ENCODE measurements at places on chromosomes 6 and 20.

DNA sequence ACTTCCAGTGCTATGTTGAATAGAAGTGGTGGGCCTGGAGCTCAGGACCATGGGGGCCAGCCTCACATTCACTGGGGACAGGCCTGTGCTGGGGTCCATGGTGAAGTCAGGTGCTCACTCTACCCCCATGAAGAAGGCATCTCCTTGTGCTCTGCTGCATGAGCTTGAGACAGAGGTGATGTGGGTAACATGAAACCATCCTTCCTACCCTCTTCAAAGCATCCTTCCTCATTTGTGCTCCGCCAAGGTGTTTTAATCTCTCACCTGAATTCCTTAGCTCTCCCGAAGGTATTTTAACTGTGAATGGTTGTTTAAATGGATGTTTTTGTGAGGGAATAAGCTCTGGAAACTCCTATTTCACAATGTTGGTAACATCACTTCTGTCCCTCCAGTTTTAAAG is 209.6 kb upstream of the PCSK2 start:
- no peak for DNase-seq

GRCh38 chr6:13907001-13907350 is 17.8 kb upstream of the RNF182 start:
- DNase-seq = no peak

- DNase-seq = no peak
These were observed 54.3 kb downstream of the SNAI1 start for GRCh38 chr20:50037123-50037522.

DNA sequence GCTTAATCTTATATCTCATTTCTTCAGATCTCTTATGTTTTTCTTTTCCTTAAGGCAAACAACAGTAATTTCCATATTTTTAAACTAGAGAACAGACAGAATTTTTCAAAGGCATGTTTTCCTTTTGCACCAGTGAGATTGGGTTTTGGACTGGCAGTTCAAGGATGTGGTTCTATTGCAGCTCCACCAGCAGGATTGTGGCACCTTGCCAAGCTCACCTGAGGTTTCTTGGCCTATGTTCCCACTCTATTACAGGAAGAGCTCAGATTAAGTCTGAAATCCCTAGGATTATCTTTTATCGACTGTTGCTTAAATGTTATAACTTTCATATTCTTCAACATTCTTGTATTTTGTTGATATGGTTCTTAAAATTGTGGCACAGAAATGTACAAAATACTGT is 218.9 kb downstream of the PLCB4 start:
- no peak for DNase-seq

GRCh38 chr6:149037051-149037671 is 280.4 kb upstream of the TAB2 start:
- no peak for DNase-seq

- DNase-seq = no peak
These were observed 23.5 kb downstream of the UCKL1 start for GRCh38 chr20:63932606-63933160.

GRCh38 chr6:108884211-108885059 is 36.2 kb downstream of the ARMC2 start:
- DNase-seq = no peak

DNA sequence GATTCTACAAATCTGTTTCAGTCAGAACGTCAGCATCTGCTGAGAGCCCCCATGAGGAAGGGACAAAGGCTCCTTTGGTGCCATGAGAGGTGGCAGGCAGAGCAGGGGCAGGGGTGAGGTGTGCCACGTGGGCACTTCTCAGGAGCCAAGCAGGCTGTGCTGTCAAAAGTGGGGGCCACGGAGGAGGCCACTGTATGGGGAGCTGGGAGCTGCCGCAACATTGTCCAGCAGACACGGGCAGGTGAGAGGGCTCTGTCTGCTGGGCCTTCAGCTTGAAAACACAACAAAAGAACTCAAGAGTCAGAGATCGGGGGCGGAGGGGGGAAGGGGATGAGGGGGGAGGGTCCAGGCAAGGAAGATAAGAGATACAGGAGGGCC is 21.6 kb upstream of the FOXP4 start:
- no peak for DNase-seq

- no peak for DNase-seq
These were observed 305.6 kb downstream of the NRN1 start for GRCh38 chr6:5701174-5701573.

GRCh38 chr6:37698264-37699137 is 818 bp upstream of the MDGA1 start:
- no peak for DNase-seq

DNA sequence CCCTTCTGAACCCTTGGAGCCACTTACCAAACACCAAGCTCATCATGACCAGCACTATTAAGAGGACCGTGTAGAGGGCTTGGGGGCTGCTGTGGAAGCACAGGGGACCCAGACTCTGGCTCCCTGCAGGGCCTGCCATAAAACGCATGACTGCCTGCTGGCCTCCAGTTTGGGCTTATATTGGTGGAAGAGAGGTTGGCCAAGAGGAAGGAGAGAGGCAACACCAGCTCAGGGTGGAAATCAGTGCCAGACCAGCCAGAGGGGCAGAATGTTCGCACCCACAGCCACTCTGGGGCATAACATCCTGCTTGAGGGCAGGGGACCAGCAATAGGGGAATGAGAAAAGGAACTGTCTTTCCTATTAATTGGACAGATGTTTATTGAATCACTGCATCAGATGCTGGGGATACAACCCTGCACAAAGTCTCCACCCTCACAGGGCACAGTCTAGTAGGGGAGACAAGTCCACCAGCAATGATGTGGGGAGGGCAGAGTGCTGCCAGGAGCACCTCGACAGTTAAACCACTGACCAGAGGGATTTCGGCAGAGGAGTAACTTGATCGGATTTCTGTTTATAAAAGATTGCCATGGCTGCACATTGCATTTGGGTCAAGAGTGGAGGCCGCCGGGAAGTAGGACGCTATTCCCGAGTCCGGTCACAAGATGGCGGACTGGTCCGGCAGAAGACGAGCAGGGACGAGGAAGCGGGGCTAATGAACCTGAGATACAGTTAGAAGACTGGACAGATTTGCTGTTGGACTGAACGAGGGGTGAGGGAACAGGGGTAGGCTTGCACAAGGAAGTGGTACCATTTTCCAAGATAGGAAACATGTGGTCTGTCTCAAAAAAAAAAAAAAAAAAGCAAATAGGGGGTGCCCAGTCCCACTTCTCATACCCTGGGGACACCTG is at the start of gene LY6G5C:
TSS of gene LY6G5C (minus strand) at position 842 of the 909 bp plus-strand sequence. CDS start at position 148, 694 bp downstream.
- DNase-seq = peak; percentile 81

DNA sequence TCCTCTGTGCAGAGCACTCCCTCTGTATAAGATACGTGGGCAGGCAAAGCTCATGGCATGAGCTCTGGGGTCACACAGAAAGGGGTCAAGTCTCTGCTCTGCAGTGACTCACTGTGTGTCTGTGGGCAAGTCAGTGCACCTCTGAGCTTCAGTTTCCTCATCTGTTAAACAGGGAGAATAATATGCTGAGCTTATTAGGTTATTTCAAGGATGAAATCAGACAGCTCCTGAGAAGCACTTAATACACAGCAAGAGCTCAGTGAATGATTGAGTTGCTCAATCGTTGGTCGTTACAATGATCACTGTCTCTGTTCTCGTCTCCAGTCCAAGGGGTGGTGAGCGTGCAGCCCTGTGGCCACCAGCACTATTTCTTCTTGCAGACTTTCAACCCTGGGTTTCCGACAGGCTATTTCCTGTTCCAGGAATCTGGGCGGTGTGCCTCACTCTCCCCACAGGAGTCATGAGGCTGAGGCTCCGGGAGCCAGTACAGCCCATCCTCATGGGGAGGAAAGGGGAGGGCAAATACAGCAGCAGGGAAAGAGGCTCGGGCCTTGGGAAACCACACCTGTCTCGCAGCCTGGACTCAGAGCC is 28.9 kb downstream of the KIAA1755 start:
- DNase-seq = no peak

- no peak for DNase-seq
These were observed 93.6 kb downstream of the PCSK2 start for GRCh38 chr20:17320456-17320855.

GRCh38 chr6:56104591-56104990 is 142.8 kb downstream of the COL21A1 start:
- DNase-seq = no peak

DNA sequence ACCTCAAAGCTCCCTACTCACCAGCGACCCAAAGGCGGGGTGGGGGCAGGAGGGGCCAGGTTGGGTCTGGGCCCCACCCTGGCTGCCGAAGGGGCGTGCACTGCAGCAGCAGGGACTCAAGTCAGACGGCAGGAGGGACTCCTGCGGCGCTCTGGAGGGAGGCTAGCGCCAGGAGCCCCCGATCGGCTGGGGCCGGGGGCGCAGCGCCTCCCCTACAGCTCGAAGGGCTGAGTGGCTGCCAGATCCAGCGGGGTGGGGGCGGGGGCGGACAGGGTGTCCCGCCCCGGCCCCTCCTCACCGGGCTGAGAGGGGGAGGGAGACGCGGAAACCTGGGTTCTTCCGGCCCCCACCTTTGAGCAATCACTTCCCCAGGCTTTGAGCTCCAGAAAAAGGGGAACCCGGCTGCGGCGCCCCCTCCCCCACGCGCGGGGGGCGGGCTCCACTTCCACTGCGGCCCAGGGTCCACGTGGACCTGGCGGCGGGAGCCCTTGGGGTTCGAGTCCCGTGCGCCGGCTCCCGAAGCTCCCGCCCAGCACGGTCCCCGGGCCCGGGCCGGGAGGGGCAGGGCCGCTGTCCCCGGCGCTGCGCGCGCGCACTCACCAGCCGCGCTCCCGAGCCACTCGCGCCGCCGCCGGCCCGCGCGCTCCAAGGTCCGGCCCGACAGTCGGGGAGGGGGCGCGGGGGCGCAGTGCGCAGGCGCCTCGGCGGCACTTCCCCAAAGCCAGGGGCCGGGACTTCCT is at the start of gene RGS19:
TSS of gene RGS19 (minus strand) at position 246 of the 740 bp plus-strand sequence. CDS start 2,632 bp downstream, outside the sequence.
- DNase-seq = no peak

- peak; percentile 8 for DNase-seq
These were observed 75.2 kb upstream of the ARHGAP18 start for GRCh38 chr6:129785047-129785755.

DNA sequence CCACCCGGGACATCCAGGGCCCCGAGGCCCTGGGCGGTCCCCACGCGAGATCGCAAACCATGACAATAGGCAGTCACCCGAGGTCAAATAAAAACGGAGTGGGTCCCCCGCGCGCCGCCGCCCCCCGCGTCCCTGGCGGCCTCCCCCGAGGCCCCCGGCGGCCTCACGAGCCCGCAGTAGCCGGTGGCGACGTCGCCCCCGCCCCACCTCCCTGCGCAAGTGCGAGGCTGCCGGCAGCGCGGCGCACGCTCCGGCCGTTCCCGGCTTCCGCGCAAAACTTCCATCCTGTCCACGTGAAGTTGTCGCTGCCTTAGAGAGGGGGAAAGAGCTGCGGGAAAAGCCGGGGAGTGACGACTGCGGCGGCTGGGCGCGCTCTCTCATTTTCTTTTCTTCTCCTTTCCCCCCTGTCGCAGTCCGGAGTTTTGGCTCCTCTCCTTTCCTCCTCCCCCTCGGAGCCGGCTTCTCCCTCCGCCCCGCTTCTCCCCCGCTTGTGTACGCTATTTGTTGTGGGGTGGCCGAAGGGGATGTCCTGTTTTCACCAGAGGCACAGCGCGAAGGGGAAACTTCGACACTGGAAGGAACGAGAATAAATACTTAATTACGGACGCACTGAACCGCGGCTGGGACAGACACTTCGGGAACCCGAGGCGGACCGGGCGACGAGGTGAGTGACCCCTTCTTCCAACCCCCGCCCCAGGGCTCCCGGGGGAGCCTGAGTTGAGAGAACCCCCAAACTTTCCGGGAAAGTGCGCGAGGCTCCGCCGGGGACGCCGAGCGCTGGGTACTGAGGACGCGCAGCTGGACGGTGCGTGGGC is at the start of gene EYA4:
TSS of gene EYA4 (plus strand) at position 272 of the 815 bp plus-strand sequence. CDS start 33,424 bp downstream, outside the sequence.
- no peak for DNase-seq

- DNase-seq = peak; percentile 38
These were observed 35.2 kb upstream of the MDFI start for GRCh38 chr6:41602864-41603608.

DNA sequence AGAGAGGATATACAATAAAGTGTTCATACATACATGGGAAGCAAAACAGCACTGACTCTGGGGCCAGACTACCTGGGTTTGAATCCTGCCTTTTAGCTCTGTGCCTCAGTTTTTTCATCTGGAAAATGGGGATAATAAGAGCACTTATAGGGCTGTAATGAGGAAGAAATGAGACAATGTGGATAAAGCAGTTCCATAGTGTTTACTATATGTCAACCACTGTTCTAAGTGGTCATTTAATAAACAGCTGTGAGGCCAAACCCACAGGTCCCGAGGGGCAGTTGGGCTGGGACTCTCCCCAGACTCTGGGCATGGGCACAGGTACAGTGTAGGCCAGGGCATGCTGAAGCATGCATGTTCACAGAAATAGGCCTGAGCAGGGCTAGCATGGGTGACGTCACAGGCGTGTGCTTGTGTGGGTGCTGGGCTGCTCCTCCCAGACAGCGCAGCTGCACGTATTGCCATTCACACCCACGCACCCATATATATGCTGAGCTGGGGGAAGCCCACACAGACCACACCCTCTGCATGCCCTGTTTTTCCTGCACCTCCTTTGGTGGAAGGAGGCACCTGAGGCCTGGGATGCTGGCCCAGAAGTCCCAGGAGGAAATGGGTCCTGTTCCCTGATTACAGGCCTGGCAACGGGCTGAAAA is 3.5 kb upstream of the PLCG1 start:
- no peak for DNase-seq

GRCh38 chr6:92243315-92243714 is 1176.0 kb downstream of the EPHA7 start:
- no peak for DNase-seq

DNA sequence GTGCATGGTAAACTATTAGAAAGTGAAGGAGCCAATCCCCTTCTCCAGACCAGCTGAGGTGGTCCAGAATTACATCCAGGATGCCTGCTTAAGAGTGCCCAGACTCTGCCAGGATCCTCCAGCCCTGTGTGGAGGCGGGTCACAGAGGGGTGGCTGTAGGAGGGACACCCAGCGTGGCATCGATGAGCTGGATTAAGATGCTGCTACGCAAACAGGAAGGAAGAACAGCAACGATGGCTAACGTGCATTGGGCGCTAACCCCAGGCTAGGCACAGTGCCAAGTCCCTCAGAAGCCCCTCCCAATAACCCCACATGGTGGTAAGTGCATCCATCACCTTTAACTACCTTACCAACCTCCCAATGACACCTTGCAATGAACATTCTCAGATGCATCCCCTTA is 63.9 kb upstream of the MRPS10 start:
- DNase-seq = no peak

DNA sequence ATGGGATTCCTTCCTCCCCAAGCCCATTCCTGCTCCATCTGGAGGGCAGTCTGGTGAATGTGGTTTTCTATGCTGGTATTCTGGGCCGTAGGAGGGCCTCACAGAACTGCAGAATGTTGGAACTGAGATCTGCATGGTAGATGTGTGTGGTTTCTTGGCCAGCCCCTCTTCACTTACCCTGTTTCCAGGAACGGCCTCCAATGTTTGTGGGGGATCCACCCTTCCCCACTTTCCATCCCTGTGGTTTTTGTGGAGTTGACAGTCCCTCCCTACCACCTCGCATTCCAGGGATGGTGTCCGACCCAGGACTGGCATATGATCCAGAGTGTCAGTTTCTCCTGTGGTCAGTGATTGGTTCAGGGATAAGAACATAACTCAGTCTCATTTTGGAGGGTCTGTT is 26.7 kb upstream of the TMEM14A start:
- DNase-seq = no peak

GRCh38 chr20:61118429-61119224 is 133.4 kb upstream of the CDH4 start:
- peak; percentile 41 for DNase-seq

- DNase-seq = no peak
These were observed 556 bp downstream of the PANK2 start for GRCh38 chr20:3889489-3890397.

- DNase-seq = no peak
These were observed 834.4 kb downstream of the EYS start for GRCh38 chr6:64872633-64873032.

- no peak for DNase-seq
These were observed at the start of gene GPR63 for GRCh38 chr6:96837081-96837971. Gene GPR63, minus strand, starts transcription at chr6:96837477. Its CDS starts 37,746 bp downstream, at chr6:96799731.

- no peak for DNase-seq
These were observed 758 bp downstream of the GCLC start for GRCh38 chr6:53544217-53544469.
